Stimulated activated CD4-positive, alpha-beta T cell treated with anti-CD3 and anti-CD28 coated beads, Interleukin-15, amount 100 ng/mL, for 1 hour (primary cell): ENCODE measurements at places on chromosomes 3 and 15.
A peak's percentile ranks its signal among the peaks of the same experiment; 100 is the strongest.

DNA sequence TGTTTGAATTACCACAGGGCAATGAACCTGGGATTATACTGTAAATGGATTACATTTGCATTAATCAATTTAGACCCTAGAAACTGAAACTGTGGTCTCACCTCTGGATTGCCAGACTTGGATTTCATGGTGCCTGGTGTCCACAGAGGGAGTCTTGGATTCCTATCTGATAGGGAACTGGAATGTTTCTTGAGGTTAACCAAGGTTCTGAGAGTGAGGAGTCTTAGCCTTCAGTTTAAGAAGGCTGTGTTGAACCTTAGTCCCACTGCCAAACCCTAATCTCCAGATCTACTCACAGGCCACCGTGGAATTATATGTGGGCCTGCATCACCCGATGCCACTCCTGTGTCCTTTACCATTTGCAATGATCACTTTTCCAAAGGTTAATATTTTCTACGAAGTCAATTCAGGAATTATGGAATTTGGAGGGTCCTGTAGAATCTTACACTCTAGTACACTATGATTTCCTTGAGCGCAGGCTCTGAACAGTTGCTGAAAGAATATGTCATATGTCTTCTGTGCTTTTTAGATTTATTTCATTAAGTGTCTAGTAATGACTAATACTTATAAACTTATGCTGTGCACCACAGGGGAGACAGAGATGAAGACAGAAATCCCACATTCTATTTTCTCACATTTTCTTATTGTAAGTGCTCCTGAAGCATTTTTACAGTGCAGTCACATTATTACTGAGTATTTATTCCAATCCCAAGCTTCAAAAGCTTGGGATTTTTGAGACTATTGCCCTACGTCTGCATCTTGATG is 87.9 kb downstream of the EFL1 start:
- DNase-seq = no peak

DNA sequence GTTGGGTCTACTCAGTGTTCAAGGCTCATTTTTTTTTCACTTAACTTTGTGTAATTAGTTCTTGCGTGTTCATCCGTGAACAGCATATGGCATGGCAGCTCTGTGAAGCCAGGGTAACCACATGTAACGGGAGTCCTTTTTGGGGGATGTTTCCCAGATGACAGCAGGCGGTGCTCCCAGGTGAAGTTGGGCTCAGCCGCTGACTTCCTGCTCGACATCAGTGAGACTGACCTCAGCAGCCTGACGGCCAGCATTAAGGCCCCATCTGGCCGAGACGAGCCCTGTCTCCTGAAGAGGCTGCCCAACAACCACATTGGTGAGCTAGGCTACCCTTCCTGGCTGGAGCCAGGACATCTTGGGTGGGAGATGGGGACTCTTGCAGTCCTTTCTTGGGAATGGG is 62.7 kb downstream of the DNASE1L3 start:
- DNase-seq = no peak

GRCh38 chr3:178536211-178537079 is at the start of gene KCNMB2:
Gene KCNMB2 (plus strand): TSS chr3:178536436.
- DNase-seq = no peak

- DNase-seq = no peak
These were observed 10.3 kb downstream of the CAV3 start for GRCh38 chr3:8743911-8744310.

GRCh38 chr15:90618330-90619125 is 88.8 kb downstream of the CRTC3 start:
- no peak for DNase-seq

DNA sequence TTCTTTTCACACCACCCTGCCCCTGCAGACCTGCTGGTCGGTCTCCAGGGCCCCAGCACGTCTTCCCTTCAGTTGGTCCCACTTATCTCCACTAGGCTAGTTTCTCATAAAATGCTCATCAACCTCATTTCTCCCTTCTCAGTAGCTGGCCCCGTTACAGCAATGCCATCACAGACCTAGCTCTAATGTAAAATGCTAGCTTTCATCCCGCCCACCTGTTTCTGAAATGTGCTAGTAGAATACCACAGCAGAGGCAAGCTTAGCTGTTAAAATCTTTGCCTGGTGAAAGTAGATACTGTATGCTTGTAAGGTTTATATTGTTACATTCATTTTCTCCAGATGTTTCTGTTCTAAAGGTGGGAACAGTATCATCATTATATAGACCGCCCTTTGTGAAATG is 13.1 kb downstream of the MKRN2OS start:
- no peak for DNase-seq

DNA sequence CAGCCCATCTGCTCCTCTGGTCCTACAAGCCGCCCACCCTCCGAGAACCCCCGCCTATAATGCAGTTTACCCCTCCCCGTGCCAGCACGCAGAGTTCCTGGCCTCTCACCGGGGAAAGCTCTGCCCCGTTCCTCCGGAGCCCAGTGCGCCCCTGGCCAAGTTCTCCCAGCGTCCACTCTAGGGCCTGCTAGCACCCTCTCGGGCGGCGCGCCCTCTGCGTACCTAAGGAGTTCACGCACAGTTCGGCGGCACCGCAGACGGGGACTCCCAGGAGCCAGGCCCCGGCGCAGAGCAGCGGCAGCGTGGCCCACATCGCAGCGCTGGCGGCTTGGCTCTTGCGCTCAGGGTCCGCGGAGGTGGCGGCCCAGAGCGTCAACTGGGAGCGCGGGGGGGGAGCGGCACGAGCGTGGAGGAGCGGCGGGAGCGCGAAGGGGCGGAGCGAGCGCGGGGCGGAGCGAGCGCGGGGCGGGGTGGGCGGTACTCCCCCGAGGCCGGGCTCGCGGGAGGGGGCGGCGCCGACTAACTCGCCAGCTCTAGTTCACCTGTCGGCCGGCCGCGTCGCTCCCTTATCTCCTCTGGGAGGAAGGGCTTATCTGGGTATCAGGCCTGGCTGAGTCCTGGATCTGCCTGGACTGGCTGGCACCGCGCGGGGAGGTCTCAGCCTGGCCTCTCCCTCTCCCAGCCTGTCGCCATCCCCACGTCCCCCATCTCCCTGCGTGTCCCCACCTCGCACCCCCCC is at the start of gene CTSH:
Gene CTSH (minus strand): TSS at position 378 of the 739 bp plus-strand sequence. CDS start 65 bp downstream, at position 313.
- peak; percentile 43 for DNase-seq

GRCh38 chr3:23654571-23654970 is 151.2 kb upstream of the UBE2E1 start:
- no peak for DNase-seq

- no peak for DNase-seq
These were observed 1.3 kb upstream of the MEF2A start for GRCh38 chr15:99564221-99565048.

DNA sequence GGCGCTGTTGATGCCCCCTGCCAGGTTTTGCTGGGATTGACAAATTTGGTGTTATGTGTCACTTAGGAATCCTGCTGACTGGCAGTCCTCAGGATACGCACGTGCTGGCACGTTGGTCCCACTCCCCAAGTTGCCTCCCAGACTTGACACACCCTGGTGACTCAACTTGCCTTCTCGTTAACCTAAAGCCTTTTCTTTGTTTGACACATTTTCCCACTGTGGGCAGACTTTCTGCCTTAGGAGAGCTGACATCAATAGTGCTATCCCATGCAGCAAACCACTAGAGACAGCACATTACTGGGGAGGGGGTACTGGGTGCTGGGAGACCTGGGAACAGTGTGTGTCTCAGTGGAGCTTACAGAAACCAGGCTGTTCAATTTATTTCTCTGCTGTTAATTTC is 104.3 kb downstream of the OXNAD1 start:
- no peak for DNase-seq

- no peak for DNase-seq
These were observed at the start of gene KBTBD12 for GRCh38 chr3:127915115-127915936. Gene KBTBD12 (plus strand): TSS chr3:127915232. CDS start chr3:127923062, 7,830 bp downstream.

- DNase-seq = no peak
These were observed 38.3 kb downstream of the ETV5 start for GRCh38 chr3:186070550-186070949.

DNA sequence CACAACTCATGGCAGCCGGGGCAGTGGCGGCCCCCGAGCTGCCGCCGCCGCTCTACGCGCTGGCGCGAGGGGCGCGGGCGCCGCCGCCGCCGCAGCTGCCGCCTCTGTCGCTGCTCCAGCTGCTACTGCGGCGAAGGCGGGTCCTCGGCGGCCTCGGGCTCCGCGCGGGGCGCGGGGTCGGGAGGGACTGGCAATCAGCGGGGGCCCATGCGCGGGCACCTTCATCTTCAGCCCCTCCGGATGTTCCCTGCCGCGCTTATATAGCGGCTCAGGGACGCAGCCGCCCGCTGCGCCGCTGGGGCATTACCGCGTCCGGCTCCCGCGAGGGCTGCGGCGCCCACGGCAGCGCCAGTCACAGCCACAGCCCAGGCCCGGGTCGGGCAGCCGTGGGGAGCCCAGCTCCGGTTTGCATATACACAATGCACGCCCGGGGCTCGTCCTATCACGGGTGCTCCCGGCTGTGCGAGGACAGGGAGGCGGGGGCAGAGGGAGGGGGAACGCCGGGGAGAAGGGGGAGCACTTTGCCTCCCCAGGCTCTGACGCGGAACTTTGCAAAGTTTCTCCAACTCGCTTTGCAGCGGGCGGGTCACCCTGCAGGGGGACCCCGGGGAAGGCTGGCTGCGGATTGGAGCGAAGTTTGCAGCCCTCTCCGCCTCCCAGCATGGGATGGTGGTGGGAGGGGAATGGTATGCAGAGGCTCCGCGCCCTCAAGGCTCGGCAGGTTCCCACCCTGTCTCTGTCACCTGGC is at the start of gene VGLL3:
Gene VGLL3 (minus strand): TSS at position 416 of the 748 bp plus-strand sequence. CDS start 406 bp downstream, at position 10.
- DNase-seq = no peak

DNA sequence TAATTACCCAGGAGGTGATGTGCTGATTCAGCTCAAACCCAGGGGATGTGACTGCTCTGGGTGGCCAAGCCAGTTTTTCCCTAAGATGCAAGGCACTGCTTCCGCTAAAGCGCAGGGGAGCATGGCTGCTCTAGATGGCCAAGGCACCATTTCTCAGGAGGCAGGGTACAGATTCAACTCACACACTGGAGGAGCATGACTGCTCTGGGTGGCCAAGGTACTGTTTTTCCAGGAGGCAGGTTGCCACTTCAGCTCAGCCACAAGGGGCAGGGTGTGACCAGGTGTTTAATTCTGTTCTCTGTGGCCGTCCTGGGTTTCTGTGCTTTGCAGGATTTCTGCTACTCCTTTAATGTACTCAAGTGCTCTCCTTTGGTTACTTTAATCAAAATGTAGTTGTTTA is 659.3 kb upstream of the ARRDC4 start:
- no peak for DNase-seq

GRCh38 chr3:190616637-190617036 is 102.8 kb downstream of the IL1RAP start:
- DNase-seq = no peak

DNA sequence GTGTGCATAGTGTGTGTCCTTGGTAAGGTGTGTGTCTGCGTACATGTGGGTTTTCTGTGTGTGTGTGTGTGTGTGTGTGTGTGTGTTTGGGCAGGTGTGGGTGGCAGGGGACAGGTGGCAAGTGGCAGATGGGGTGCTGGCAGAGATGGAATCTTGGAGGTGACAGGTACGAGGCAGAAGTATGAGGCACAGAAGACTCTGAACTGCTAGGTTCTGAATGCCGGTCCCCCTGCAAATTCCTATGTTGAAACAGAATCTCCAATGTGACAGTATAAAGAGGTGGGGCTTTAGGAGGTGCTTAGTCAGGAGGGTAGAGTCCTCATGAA is 29.8 kb downstream of the SRPRB start:
- no peak for DNase-seq

GRCh38 chr3:196726788-196727675 is 12.6 kb upstream of the PAK2 start:
- no peak for DNase-seq

DNA sequence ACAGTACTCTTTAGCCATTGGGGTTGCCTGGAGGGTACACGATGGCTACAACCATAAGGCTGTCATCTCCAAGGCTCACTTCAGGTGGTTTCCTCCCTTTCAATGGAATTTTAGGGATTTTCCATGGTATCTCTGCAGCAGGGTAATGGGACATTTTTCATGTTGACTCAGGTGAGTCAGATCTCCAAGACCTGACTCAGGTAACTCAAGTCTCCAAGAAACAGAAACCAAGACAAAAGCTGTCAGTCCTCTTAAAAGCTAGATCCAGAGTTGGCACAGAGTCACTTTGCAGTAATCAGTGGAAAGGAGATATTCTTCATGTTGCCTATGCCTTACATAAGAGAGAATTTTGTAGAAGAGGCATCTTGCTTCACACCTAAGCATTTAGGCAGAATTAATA is 375.8 kb upstream of the ARPP21 start:
- DNase-seq = no peak

DNA sequence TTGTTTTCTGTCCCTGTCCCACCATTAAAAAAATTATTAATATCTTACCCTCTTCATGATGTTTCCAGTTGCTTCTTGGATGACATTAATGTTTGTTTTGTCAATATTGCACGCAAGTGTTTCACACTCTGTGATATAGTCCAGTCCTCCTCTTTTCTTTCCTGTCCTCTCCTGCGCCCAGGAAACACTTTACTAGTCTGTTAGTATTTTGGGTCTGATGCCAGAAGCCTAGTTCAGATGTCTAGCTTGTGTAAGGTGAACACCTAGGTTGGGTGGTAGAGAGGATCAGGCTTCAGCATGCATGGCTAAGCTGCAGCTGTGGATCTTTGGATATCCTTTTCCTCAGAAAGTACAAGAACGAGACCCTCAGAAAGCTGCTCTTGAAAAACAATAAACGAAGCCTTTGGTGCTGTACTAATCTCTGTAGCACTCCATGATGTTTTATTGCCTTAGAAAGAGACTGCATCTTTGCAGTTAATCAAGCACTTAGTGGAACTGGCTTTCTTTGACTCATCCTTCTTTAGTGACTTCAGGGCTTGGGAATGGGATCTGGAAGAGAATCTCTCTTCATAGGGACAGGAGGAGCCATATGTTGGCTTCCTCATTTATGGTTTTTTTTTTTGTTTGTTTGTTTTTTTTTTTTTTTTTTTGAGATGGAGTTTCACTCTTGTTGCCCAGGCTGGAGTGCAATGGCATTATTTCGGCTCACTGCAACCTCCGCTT is 253.4 kb downstream of the LPP start:
- DNase-seq = no peak

GRCh38 chr3:45761831-45762230 is 34.5 kb downstream of the SLC6A20 start:
- DNase-seq = no peak

- DNase-seq = no peak
These were observed 24.4 kb downstream of the SELENOT start for GRCh38 chr3:150627557-150627956.

DNA sequence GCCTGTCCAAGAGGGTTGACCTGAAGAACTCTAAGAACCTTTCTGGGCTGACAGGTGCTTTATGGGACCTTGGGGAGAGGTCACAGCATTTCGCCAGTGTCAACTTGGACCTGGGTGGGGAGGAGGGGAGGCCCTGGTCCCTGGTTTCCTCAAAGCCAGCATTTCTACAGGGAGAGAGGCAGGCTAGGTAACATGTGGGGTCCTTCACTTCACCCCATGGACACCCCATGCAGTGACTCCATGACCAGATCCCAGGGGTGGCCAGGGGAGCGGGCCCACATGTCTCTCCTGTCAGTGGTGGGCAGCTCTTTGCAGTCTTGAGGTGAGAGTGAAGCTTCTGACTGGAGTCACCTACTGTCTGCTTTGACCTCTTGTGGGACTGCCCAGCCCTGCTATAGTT is 35.8 kb downstream of the GOLGA6L10 start:
- DNase-seq = no peak

GRCh38 chr3:152550284-152550683 is 281.6 kb downstream of the MBNL1 start:
- no peak for DNase-seq
